Activated naive CD4-positive, alpha-beta T cell treated with anti-CD3 and anti-CD28 coated beads, Interleukin-2, amount 50 U/mL, for 72 hours (primary cell): ENCODE measurements at places on chromosomes 3 and 15. TPM values are rescaled to one million over a fixed set of nuclear protein-coding genes. Genes with fewer than 3 reads are reported as not detected.

The TEX55 gene
- total RNA-seq = not detected

The COL6A5 gene
- total RNA-seq = not detected

The CD96 gene
- total RNA-seq = 97.9 TPM

The DLEC1 gene
- 0.18 TPM for total RNA-seq

The CHRNA7 gene
- total RNA-seq = not detected

The TMEM212 gene
- total RNA-seq = not detected

The C3orf22 gene
- total RNA-seq = not detected

The LRTM1 gene
- total RNA-seq = not detected

The PRKCD gene
- 22.5 TPM for total RNA-seq

The PAQR5 gene
- 0.04 TPM for total RNA-seq

The BUB1B gene
- total RNA-seq = 98.9 TPM
